ENCODE measurements at places on chromosomes 7 and 10.

- DNase-seq, result peak; percentile 7
Measured at GRCh38 chr7:115672024-115672423, 358.5 kb downstream of the TFEC start.

- peak; percentile 88 for DNase-seq
Measured at GRCh38 chr7:40437498-40437897, 302.7 kb downstream of the SUGCT start.

GRCh38 chr7:38831259-38831996 is 77.6 kb downstream of the VPS41 start:
- DNase-seq, result no peak

- no peak for DNase-seq
Measured at GRCh38 chr7:37000511-37000910, 276.2 kb upstream of the AOAH start.

GRCh38 chr10:22391600-22391999 is 46.3 kb downstream of the SPAG6 start:
- DNase-seq, result no peak

- DNase-seq, result no peak
Measured at GRCh38 chr7:18788026-18788425, 292.5 kb downstream of the HDAC9 start.

DNA sequence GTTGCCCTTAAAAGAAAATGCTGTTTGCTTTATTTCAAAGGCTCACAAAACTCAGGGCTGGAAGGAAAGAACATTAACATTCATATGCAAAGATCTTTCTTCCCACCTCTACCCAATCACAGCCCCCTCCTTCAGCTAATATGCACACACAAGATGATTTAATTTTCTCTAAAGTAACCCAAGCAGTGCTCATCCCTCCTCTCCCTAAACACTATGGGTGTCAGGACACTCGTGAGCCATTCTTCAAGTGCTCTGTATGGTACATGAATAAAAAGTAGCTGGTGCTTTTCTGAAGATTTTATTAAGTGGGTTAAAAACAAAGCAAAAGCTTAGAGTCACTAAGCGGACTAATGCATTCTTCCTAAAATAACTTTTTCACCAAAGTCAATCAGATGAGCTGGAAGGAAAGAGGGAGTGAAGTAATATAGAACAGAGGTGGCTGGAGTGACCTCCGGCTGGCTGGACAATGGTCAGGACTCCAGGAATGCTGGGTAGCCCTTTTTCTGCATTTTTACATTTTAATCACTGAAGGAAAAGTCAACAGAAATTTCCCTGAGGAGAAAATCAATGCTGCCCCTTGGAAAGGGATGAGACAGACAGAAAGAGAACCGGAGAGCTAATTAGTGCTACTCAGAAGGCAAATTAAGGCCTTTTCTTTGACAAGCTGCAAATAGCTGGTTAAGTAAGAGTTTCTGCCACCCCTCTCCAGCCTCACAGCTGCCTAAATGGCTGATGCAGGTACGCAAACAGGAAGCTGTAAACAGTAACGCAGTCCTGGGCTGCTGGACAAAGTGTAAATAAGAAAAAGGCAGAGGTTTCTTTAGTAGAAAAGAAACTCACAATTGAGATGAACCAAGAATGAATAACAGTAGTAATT is 6.6 kb downstream of the DGKI start:
- no peak for DNase-seq

DNA sequence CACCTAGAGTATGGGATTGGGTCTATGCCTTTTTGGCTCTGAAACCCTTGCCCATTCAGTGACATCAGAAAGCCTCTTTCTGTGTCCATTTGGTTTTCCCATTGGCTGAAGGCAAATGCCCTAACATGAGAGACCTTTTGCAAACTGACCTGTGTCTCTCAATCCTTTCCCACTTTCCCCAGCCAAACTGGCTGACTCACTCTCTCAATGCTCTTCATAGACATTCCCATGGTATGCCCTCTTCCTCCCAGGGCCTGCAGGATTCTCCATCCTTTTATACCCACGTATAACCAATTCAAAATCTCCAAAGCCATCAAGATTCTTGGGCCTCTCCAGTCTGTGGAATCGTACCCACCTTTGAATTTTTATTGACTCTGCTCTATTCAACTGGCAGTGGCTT is 563.3 kb downstream of the GATA3 start:
- DNase-seq, result no peak

GRCh38 chr7:38825721-38826440 is 83.1 kb downstream of the VPS41 start:
- no peak for DNase-seq

DNA sequence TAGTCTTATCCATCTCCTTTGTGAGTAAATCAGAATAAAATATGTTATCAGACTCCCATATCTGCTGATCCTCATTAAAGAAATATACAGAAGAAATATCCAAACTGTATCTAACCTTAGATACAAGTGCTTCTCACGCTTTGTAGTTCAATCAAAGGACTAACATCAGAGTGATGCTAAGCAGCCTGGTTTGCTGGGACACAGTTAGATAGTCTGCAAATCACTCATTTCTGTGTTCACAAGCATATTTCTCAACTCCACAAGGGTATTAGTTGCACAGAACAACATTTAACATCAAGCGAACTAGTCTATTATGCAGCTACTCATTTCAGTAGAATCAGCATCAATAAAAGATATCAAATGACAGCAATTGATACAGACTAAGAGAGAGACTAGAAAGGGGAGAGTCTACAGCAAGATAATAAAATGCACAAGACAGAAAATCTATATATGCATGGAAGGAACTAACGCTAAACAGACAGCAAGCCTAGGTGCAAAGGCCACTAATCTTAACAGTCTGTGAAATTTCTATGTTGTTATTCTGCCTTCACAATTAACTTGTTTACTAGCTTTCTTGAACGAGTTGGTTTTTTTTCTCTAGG is 30.0 kb downstream of the DNAJC12 start:
- no peak for DNase-seq

DNA sequence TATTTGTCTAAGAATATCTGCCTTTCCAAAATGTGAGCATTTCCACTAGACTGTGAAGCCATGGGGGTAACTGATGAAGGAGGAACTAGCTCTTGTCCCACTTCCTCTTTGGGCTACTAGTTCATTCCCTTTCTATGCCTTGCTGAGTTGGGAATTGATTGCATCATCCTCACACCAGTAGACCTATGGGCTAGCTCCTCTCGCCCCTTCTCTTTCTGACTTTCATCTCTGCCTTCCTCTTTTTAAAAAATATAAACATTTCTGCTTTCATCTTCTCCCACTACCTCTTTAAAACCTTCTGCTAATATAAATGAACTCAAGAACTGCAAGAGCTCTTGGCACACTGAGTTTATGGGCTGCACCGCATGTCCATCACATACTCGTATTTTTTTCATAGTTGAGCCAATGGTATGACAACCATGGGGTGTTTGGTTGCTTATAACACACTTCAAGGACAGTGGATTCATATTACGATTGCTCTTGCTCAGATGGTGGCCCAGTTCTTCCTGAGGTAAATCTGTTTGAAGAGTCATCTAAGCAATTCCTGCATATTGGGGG is 182.0 kb downstream of the REEP3 start:
- peak; percentile 55 for DNase-seq

DNA sequence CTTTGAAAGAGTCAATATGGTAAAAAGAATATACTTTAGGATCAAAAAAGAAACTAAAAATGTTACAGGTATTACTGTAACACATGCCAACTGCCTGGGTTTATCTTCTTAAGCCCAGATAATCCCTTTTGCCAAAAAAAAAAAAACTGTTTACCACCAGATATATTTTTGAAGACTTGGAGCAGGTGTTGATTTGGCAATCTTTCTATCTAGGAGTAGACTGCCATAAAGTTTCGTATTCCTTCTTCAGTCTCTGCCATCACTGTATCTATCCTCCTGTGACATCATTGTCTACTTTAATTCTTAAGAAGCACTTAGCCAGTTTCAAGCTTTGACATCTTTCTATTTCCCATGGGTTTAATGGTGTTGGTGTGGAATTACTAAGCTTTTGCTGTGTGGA is 161.0 kb downstream of the ST7 start:
- DNase-seq, result no peak

- peak; percentile 64 for DNase-seq
Measured at GRCh38 chr7:40297741-40298311, 163.0 kb downstream of the SUGCT start.

DNA sequence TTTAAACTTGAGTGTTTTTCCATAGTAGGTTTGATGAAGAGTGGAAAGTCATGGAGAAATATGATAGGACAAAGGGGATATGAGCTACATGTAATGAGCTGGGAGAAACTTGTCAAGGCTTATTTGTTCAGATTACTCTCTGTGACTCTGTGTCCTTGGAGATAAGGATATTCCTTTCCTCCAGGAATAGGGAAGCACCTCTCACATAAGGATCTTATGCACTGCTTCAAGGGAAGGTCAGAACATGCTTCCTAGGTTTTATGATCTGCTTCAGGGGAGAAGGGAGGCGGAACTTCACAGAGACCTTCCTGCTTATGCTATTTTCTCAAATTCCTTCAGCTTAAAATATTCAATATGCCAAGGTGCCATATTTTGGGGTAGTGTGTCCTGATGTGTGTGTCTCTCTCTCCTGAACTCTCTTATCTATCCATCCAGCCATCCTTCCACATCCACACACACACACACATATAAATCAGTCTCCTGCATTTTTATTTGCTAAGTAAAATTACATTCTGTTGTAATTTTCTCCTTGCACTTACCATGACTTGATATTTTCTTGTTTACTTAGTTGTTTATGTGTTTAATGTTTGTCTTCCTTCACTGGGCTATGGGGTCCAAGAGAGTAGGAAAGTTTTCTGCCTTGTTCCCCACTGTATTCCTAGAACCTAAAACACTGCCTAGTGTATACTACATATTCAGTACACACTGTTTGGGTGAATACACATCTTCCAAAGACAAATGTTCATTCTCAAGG is 26.4 kb downstream of the ARL4A start:
- no peak for DNase-seq

DNA sequence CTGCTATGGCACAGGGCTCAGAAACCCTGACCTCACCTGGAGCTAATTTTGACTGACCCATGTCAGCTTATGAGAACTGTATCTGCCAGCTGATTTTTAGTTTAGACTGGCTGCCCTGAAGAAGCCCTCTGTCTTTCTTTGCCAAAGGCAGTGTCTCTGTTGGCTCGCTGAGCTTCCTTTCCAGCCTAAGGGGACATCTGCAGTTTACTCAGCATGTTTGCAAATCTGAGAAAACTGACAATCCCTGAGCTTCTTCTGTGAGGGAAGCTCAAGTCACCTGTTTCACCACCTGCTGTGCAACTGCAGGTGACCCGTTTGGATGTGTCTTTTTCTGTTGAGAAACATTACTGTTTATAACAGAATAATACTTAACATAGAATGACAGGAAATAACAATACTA is 46.0 kb downstream of the PRKAR2B start:
- DNase-seq, result no peak

DNA sequence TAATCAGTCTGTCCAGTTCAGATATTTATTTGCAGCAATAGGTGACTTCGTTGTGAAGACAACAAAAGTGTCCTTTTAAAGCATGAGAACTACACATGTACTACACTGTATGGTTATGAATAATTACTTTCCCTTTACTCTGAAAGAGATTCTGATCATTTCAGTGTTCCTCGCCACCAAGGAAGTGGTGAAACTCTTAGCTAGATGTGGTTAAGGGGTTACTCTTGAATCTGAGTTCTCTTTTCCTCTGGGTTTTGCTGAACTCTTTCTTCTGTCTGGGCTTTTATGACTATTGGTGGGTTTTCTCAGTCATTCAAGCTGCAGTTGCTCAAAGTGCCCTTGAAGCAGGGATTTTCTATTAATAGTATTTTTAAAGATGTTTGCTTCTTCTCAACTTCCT is 127.9 kb upstream of the SEM1 start:
- no peak for DNase-seq

DNA sequence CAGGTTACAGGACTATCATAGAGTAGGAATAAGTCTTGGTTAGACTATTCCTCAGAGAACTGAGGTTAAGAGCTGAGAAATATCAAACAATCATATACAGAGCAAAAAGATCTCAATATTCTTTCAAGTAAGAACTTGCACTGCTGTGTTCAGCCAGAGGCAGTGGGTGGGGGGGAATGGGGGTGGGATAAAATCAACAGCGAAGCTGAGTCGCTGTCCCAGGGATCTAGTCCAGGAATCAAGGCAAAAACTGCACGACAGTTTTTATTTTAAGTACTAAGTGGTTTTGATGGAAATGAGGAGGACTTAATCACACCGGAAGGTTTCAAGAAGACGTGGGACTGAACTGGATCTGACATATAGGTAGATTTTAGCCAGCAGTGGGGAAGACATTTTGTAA is 159.1 kb downstream of the SRPK2 start:
- DNase-seq, result no peak

DNA sequence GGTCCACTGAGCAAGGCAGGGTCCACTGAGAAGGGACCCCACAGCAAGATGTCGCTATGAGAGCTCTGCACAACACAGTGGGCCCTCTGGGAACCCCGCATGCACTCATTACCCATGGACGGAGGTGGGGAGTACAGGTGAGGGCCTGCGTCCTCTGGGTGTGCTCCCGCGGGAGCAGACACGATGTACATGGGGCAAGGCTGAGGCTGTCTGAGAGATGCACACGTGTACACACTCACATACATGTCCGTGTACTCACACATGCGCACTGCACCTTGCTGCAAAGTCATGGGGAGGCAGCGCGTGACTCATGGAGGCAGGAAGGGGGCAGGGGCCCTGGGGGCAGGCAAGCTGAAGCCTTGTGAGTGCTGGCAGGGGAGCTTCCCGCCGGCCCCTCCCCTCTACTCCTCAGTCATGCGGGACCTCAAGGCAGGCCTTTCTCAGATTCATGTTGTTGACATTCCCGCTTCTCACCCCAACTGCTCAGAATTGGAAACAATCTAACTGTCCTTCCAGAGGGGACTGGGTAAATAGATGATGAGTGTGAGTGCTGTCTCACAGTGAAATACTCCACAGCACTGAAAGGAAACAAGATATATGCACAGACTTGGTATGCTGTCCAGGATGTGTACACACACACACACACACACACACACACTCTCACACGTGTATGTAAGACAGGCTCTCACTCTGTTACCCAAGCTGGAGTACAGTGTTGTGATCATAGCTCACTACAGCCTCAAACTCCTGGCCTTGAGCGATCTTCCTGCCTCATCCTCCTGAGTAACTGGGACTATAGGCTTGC is 40.0 kb downstream of the GOLGA7B start:
- peak; percentile 61 for DNase-seq

- peak; percentile 88 for DNase-seq
Measured at GRCh38 chr7:100049441-100050291, at the start of gene ZSCAN21. Gene ZSCAN21 (plus strand): TSS chr7:100049774. CDS start chr7:100057007, 7,233 bp downstream.

DNA sequence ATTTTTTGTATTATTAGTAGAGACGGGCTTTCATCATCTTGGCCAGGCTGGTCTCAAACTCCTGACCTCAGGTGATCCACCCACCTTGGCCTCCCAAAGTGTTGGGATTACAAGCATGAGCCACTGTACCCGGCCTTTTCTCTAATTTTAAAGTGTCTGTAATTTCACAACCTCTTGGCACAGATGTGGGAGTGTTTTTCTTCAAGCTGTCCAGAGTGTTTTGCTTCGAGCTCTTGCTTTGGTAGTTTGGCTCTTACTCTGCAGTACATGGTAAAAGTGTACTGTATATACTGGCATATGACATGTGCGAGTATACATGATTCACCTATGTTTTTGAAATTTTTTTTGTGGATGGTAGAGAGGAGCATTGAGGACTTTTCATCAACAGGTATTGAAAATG is 9.8 kb downstream of the SRGN start:
- no peak for DNase-seq

- DNase-seq, result no peak
Measured at GRCh38 chr7:29495653-29496052, 68.0 kb upstream of the PRR15 start.

Measured in astrocyte of the spinal cord (primary cell).